ENCODE measurements at places on chromosomes 13 and 19.
A peak's percentile ranks its signal among the peaks of the same experiment; 100 is the strongest.

DNA sequence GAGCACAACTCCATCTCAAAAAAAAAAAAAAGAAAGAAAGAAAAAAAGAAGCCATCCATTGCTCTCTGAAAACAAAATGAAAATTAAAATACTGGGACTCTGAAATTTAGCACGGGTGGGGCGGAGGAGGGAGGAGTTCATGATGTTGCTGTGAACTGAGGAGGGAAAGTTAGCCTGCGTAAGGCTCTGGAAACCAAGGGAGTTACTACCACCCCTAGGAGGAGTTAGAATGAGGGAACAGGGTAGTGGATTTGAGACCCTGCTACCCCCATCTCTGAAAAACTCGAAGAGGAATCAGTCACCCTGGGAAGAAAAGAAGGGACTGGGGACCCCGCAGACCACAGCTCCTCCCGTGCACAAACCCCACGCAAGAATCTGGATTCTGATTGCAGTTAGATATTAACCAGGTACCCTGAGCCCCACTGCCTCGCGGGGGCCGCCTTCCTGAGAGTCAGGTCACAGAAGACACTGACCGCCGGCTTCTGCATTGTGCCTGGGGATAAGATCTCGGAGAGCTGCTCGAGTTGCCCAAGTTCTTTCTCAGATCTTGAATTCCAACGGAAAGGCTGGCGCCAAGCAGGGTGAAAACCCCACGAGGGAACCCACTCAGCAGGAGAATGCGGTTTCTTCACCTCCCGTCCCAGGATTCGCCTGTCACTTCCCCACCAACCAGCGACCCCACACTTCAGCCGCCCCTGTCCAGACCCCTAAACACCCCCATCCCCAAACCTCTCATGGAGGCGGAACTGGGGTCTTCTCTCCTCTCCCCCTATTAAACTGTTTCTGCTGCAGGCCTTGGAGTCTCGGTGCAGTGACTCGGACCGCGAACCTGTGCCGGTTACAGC, 870 bp downstream of the ZNF442 start:
- peak; percentile 19 for DNase-seq

DNA sequence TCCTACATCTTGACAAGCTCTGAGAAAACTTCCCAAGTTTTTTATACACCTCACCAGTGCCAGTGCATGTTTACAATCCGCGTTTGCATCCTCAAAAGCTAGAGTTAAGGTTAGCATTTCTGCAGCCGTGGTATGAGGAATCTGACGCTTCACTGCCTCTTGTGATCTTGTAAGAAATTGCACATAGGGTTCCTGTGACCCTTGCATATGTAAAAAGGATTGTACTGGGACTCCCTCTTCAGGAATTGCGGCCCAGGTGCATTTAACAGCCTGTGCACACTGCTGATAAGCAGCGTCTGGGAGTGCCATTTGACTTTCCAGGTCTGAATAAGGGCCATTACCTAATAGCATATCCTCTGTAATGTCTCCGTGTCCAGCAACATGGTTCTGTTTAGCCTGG, 15.3 kb downstream of the FPR3 start:
- DNase-seq: no peak

DNA sequence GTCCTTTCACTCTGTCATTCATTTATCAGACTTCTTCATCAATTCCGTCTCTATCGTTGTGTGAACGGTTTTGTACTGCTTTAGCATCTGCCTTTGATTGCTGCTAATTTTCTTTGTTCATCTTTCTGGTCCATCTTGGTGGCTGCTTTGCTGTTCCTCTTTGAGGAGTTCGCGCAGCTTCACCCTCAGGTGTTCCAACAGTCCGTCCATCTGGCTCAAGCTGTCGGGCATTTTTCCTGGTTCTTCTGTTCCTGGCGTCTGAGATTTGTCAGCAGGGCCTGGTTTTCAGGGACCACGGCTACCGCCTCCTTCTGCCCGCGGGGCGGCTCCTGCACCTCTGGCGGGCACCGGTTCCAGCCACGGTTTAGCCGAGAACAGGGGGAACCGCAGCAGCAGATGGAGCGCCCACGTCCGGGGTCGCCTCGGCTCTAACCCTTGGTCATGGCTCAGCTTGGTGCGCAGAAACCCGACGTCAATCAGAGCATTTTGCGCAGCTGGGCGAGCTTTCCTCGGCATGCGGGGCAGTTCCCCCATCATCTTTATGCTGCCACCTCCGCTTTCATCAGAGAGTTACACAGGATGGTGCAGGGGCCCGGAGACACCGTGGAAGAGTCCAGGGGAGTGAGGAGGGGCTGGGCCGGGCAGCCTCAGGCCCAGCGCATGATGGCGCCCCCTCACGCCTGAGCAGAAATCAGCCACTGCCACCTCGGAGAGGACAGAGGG, 89.5 kb downstream of the ZNF100 start:
- no peak for DNase-seq

GRCh38 chr13:112449545-112449930, 73.4 kb downstream of the SPACA7 start:
- no peak for DNase-seq

GRCh38 chr13:84668637-84669036, 786.4 kb upstream of the SLITRK1 start:
- DNase-seq: no peak

- DNase-seq: peak; percentile 43
These were observed 147.5 kb upstream of the SOX21 start for GRCh38 chr13:94859811-94860210.

DNA sequence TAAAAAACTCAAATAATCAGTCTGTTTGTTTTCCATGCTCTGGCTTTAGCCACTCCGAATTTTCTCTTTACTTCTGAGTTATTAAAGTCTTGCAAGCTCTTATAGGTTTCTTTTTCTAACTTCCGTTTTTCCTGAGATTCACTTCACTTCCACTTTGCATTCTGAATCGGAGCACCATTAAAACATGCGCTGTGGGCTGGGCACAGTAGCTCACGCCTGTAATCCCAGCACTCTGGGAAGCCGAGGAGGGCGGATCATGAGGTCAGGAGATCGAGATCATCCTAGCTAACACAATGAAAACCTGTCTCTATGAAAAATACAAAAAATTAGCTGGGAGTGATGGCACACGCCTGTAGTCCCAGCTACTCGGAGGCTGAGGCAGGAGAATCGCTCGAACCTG, 357.9 kb downstream of the SLITRK6 start:
- no peak for DNase-seq

DNA sequence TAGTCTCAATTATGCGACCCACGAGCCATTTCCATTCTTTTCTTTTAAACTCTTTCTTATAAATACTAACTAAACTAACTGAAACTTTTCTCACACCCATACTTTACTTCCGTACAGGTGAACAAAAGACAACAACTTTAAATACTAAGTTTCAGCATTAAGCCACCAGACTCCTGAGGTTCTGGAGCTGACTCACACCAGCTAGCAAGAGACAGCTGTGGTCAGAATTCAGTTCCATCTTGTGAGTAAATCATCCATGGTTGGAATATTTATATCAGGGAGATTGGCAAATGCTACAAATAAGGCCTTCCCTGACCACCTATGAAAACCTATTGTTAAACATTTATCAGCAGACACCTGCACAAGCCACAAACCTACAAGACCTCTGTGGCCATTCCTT, 897.0 kb downstream of the EFNB2 start:
- DNase-seq: no peak

DNA sequence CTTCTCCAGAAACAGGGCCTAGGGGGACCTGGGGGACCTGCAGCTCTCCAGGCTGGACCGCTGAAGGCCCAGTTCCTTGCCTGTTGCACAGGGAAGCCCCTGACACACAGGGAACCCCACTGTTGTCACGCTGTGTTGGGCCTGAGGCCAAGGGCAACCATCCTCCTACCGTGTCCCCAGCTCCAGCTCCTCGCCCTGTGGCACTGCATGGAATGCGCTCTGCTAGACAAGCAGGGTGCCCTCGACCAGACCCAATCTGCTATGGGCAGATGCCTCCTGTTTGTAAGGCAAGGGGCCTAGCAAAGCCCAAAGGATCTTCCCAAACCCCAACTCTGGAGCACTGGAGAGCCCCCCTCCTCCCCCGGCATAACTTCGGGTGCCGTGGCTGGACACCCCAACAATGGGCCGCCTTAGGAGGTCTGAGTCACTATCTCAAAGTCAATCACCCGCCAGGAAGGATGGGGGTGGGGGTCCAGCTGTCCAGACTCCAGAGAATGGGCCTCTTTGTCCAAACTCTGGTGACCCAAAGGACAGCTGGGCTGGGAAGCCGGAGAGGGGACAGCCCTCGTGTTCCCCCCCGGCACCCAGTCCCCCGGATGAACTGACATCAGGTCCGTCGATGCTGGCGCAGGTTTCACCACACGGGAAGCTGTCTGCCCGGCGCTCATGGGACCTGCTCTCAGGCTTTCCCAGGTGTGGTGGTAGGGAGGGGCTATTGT, 3.7 kb downstream of the BRSK1 start:
- no peak for DNase-seq

GRCh38 chr19:55176076-55176475, 4.0 kb downstream of the SYT5 start:
- no peak for DNase-seq
